NCI-H510A treated with DMSO at 0.1 percent for 48 hours (cell line): ENCODE measurements at places on chromosomes 1 and 21.

GRCh38 chr1:67314696-67315095 is 7.0 kb downstream of the IL12RB2 start:
- DNase-seq = peak; percentile 18

GRCh38 chr1:8679929-8680663 is 137.3 kb downstream of the RERE start:
- no peak for DNase-seq

GRCh38 chr21:16535102-16535422 is 805.3 kb downstream of the USP25 start:
- DNase-seq = no peak

- no peak for DNase-seq
Observed at GRCh38 chr1:194802572-194802971, 1616.2 kb upstream of the B3GALT2 start.

DNA sequence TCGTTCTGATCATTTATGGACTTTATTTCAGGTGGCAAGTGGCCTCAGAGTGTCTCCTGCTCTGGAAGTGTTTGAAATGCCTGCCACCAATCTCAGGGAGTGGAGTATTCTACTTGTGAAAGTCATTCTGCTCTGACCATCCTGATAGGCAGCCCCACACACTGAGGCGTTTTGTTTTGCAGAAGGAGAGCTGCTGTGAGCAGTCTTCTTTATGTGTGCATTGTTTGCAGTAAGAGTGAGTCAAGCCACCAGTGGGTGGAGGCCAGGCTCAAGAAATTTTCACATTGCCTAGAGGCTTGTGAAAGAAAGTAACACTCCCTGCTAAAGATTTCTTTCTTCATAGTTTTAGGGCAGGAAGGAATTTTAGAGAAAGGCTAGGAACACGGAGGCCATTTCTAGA is 204.4 kb downstream of the SLC35F3 start:
- DNase-seq = no peak

GRCh38 chr1:220717800-220718640 is 27.9 kb downstream of the C1orf115 start:
- DNase-seq = no peak

GRCh38 chr1:3386205-3387002 is 68.1 kb upstream of the ARHGEF16 start:
- DNase-seq = no peak

- no peak for DNase-seq
Observed at GRCh38 chr21:43921979-43922945, 57.2 kb downstream of the AGPAT3 start.

- no peak for DNase-seq
Observed at GRCh38 chr1:164709541-164710278, 150.7 kb downstream of the PBX1 start.

- peak; percentile 29 for DNase-seq
Observed at GRCh38 chr1:243944429-243945160, 94.6 kb upstream of the AKT3 start.

- no peak for DNase-seq
Observed at GRCh38 chr1:48841461-48841860, 64.8 kb upstream of the BEND5 start.

GRCh38 chr1:62884156-62884740 is 100.3 kb downstream of the ATG4C start:
- no peak for DNase-seq

- no peak for DNase-seq
Observed at GRCh38 chr1:238457610-238458009, 566.9 kb upstream of the ZP4 start.

- no peak for DNase-seq
Observed at GRCh38 chr21:26136671-26137070, 33.9 kb downstream of the APP start.

GRCh38 chr1:19478322-19478721 is 7.0 kb downstream of the CAPZB start:
- DNase-seq = no peak

DNA sequence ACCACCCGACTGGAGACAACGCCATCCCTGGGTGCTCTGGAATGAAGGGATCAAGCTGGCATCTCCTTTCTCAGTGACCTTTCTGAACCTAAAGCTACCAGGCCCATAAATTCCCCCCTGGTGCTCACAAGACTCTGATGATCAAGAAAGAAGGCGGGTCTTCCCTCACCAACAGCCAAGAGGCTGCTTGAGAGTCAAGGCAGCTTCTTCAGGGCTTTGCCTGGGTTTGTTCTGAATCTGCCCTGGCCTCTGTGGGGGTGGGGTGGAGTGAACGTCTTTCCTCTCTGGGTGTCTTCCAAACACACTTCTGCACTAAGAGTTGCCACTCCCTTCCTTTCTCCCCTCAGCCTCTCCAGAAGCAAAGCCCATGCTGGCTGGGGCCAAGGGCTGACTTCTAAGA is 36.1 kb downstream of the CD247 start:
- no peak for DNase-seq

DNA sequence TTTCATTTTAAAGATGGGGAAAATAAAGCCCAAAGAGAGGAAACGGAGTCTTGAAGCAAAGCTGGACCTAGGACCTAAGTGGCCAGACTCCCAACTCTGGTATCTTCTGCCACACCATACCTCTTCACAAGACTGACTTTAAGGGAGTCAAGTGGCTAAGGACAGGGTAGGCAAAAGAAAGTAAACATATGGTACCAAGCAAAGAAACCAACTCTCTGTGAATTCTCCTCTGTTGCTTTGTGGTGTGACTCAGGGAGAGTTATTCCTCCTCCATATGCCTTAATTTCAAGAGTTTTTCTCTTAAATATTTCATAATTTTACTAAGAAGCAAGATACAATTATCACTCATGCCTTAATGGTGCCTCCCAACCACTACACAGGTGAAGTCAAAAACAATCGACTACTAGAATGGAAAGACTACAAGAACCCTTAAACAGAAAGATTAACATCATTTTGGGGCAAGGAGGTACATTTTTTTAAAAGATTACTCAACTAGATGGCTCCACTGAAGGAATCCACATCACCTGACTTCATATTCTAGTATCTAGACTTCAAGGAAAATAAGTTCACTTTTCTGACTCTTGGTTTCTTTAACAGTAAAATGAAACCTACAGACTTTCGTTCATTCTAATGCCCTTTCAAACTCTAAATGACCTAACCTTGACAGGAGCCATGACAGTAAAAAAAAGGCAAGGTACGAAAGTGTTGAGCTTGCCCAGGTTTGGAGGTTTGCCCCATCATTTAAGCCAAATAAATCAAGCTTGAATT is 44.2 kb downstream of the LUZP1 start:
- no peak for DNase-seq

DNA sequence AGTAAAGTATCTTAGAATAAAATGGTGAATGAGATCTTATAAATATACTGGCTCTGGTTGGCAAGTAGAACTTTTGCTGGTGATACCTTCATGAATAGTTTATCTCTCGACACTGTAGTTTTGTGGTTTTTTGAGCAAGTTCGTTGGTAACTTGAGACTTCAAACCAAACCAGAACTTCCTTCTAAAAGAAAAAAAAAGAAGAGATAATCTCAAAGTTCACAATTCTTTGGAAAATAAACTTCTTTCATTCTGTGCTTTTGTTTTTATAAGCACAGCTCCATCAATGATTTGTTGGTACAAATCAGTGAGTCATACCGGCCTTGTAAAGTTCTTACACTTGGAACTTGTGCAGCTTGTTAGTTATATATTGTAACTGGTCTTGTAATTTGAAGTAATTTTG is 2.3 kb downstream of the HIPK1 start:
- no peak for DNase-seq

DNA sequence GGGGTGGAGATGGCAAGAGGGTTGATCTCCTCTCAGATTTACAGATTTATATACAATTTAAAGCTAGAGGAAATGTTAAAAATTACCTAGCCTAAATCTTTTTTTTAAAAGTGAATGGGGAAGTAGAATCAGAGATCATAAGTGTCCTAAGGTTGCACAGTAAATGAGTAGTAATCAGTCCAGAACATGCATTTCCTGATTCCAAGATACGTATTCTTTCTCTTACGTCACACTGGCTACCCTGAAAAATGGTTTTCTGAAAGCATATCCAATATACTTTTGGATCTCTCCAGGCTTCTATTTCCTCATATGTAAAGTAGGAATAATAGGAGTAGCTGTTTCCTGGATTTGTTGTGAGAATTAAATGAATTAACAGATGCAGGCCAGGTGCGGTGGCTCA is 11.7 kb downstream of the GADD45A start:
- no peak for DNase-seq

DNA sequence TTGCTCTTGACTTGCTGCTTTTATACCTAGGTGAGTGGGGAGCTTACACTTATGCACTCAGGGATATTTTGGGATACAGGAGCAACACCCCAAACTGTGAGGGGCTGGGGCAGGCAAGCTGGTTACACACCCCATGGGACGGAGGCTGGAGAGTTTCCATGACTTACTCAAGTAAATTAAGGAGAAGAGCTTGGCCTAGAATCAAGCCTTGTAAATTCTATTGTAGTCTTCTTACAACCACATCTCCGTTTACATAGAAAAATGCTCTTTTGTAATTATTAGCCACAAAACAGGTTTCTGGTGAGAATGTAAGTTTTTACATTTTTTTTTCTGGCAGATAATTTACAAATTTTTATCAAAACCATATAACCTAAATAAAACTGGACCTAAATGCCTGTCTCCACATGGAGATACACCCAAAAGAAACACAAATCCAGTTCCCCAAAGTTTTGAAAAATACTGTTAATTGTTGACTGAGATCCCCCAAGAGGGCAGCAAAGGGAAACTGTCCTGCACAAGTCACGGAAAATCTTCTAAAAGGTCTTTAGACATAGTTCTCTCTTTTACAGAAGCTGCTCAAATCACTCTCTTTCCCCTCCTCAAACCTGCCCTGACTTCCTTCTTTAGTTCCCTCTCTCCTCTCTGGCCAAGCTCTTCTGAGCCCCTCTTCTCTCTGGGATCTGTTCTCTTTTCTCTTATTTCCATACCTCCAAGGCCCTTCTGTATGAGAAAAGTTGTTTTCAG is 134.0 kb downstream of the HIVEP3 start:
- DNase-seq = no peak

DNA sequence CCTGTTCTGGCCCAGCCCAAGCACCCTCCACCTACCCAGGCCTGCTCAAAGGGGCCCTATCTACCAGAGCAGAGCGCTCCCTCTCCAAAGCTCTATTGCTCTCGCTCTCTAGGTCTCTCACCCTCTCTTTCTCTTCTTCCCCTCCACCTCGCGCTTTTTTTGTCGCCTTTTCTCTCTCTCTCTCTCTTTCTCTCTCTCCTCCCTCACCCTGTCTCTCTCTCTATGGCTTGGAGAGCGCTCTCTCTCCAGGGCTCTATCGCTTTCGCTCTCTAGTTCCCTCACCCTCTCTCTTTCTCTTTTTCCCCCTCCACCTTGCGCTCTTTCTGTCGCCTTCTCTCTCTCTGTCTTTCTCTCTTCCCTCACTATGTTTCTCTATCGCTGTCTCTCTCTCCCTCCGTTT is 3.4 kb upstream of the ZNF678 start:
- no peak for DNase-seq

DNA sequence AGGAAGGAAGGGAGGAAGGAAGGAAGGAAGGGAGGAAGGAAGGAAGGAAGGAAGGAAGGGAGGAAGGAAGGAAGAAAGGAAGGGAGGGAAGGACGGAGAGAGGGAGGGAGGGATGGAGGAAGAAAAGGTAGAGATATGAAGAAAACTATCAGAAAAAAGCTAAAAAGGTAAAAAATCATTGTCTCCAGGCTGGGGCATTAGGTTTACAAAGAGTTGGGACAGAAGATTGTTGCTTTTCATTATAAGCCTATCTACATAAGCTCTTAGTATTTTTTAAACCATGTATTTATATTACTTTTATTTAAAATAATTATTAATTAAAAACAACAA is 7.2 kb upstream of the PINK1 start:
- DNase-seq = no peak

GRCh38 chr1:235069577-235070563 is 58.8 kb downstream of the TOMM20 start:
- DNase-seq = peak; percentile 90

DNA sequence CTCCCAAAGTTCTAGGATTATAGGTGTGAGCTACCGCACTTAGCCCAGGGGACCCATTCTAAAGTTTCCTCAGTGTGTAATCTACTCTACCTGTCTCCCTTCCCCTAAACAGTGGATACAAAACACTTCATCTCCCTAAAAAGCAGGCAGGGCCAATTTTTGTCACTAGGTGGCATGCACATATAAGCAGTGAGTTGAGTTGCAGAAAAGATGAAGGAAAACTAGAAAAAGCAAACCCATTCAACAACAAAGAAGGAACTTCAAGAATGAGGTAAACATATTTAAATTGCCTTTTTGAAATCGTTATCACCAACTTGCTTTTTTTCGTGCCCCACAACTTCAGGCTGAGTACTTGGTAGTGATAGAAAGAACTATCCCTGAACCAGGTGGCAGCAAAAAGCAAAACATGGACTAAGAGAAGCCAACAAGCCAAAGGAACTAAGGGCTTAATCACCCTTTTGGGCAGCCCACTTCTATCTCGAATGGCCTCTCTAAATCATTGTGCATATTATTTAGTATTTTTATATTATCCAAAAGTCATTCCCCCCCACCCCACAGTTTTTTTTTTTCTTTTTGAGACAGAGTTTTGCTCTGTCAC is 19.7 kb upstream of the ALDH9A1 start:
- peak; percentile 75 for DNase-seq

- no peak for DNase-seq
Observed at GRCh38 chr1:36606641-36607262, 124.0 kb upstream of the CSF3R start.

DNA sequence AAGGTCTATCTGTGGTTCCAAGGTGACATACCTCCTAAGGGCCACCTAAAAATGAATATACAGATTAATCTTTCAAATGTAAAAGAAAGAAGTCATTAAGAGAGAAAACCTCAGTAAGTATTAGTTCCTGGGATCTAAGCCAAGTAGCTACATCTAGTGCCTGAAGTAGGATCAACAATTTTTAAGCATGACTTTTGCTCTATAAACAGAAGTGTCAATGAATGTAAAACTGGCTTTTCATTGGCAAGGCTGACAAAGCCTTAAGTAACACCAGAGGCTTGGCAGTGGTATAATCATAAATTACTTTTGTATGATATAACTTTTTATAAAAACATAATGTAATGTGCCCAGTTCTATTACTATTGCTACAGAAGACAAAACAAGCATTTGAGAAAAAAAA is 12.2 kb upstream of the ACADM start:
- no peak for DNase-seq

- DNase-seq = no peak
Observed at GRCh38 chr1:53658489-53659230, 80.3 kb downstream of the GLIS1 start.

DNA sequence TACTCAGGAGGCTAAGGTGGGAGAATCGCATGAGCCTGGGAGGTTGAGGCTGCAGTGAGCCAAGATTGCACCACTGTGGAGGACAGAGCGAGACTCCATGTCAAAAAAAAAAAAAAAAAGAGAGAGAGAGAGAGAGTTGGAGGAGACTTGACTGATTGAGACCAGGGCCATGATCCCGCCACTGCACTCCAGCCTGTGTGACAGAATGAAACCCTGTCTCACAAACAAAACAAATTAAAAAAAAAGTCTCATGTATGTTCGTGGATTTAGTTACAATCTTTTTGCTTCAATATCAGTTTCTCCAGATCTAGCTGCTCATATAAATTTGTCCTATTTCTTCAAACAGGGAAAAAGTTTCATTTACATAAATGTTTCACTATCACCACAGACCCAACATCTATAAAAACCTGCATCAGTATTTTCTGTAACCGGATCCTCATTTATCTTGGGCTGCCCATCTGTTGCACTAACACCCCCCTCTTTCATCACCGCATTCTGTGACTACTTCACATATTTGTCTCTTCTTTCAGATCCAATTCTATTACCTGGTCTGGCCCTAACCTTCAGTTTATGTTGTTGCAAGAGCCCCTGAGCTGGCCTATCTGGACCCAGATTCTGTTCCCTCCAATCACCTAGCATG is 127.0 kb downstream of the GREM2 start:
- no peak for DNase-seq
